ENCODE measurements at places on chromosomes 5 and 9.

GRCh38 chr5:120535900-120536299, 71.8 kb downstream of the PRR16 start:
- DNase-seq: no peak

GRCh38 chr5:172839669-172840431, 5.8 kb downstream of the ERGIC1 start:
- no peak for DNase-seq

GRCh38 chr9:81613002-81613812, 76.1 kb downstream of the TLE1 start:
- DNase-seq: no peak

GRCh38 chr5:179302499-179303185, 42.6 kb downstream of the ADAMTS2 start:
- DNase-seq: no peak

GRCh38 chr5:141585594-141585993, 33.2 kb downstream of the DIAPH1 start:
- DNase-seq: no peak

GRCh38 chr9:83066771-83067170, 3.8 kb upstream of the RASEF start:
- no peak for DNase-seq

DNA sequence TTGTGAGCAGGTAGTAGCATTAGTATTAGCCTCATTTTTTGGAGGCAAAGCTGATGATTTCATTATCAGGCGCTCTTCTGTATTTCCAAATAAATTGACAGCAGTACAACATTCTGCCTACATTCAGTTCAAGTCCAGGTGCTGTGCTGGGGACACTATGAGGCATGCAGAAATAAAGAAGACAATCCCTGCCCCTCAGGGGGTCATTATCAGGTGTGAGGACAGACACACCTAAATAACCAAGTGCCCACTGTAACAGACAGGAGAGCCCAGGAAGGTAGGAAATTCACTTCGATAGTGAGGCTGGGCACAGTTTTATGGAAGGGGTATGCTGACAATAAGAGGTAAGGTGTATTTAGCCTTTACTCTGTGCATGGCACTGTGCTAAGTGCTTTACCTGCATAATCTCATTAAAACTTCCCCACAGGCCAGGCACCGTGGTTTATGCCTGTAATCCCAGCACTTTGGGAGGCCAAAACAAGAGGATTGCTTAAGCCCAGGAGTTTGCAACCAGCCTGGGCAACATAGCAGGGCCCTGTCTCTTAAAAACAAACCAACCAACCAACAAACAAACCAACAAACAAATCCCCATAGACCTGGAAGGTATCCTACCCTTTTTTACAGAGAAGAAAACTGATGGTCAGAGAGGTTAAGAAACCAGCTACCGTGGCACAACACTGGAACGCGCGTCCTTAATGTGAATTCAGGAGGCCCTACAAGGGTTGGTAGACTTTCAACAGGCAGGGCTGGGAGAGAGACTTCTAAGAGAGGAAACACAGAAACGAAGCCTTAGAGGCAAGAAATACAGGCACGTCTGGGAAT, 17.5 kb upstream of the GPX3 start:
- no peak for DNase-seq

DNA sequence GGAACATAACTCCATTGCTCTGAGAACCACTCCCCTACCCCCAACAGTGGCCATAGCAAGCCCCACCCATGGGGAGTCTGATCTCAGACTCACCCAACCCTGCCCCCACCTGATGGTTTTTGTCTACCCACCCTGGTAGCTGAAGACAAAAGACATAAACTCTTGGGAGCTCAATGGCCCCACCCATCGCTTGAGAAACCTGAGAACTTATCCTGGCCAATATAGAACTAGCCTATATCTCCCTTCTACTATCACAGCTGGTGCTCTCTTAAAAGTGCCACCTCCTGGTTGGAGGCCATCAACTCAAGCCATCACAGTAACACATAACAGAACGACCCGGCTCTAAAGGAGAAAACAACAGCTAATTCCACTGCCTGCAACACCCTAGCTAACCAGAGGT, 47.9 kb upstream of the SNAPC3 start:
- DNase-seq: no peak

- DNase-seq: no peak
Observed at GRCh38 chr9:107685901-107686300, 196.3 kb upstream of the KLF4 start.

GRCh38 chr9:137491735-137492432, 32.8 kb upstream of the NSMF start:
- DNase-seq: no peak

- no peak for DNase-seq
Observed at GRCh38 chr9:33435821-33436277, 11.5 kb downstream of the AQP3 start.

GRCh38 chr5:139597134-139597533, 36.0 kb downstream of the UBE2D2 start:
- DNase-seq: no peak

- no peak for DNase-seq
Observed at GRCh38 chr9:120258096-120258495, 321.9 kb downstream of the CDK5RAP2 start.

GRCh38 chr9:123929177-123929869, 603 bp downstream of the DENND1A start:
- peak; percentile 1 for DNase-seq

DNA sequence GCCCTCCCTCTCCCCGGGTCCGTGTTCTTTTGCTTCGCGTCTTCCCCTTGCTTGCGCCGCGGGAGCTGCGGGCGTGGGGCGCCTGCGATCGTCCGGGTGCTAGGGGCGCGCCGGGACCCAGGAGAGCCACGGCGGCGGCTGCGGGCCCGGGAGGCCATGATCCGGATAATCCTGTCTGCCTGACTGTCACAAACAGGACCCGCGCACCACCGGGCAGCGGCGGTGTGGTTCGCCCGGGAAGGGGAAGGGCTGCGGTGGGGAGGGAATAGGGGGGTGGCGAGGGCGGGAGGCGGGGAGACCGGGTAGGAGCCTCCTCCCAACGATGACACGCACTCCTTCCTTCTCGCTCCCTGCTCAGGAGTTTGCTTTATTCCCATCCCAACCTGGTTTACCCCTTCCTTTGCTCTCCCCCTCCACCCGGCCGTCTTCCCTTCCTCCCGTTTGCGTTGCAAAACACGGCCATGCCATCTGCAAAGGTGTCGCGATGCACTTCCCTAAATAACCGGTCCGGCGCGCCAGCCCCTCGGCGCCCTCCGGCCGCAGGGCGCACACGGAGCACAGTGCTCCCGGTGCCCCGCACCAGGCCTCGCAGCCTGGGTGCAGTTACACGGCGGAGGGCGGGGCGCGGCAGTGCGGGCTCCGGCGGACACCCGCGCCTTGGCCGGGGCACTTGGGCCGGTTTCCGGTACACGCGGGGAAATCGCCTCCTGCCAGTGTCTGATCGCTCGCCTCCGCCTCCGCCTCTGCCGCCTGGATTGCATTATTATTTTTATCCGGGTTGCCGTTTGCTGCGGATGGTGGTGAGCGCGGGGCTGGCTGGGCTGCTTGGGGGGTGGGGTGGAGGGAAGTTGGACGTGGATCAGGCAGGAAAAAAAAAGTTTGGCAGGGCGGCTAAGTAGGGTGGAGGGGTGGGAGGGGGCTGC, 1.5 kb downstream of the SMARCA2 start:
- DNase-seq: peak; percentile 73

DNA sequence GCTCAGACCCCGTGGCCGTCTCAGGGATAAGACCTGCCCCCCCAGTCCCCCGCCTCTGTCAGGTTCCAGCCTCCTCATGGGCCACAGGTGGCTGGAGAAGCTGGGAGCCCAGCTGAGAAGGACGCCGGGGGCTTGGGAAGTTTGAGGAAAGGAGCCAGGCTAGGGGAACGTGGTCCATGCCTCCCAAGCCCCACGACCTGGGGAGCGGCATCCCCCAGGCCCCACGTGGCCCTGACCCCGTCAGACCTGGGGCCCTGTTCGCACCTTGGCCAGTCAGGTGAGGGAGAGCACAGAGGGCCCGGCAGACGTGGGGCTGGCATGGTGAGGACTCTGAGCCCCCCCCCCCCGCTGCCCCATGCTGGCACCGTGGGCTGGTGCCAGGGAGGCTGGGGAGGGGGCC, 3.7 kb downstream of the GPSM1 start:
- DNase-seq: no peak

DNA sequence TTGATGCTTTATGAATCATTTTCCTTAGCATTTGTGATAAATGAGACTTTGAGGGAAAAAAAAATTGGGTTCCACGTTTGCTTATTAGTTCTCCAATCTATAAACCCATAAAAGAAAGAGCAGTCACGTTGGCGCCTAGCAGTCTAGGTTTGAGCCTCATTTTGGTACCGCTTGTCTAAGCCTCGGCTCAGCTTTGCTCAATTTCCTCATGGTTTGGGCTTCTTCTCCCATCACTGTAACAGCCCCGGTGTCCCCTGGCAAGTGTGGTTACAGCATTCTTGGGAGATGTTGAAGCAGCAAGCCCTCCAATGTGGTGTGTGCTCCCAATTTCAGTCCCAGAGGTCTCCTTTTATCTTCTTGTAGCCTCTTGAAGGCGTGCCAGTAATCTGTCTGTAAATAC, 578.4 kb downstream of the CDK5RAP2 start:
- DNase-seq: no peak

DNA sequence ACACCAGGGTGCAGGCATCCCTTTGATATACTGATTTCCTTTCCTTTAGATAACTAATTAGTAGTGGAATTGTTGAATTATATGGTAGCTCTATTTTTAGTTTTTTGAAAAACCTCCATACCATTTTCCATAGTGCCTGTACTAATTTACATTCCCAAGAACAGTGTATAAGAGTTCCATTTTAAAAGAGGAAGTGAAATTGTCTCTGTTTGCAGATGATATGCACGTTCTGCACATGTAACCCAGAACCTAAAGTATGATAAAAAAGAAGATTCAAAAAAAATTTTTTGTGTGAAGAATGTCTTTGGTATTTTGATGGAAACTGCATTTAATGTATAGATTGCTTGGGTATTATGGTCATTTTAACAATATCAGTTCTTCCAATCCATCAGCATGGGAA, 424.0 kb upstream of the CCNH start:
- no peak for DNase-seq

- no peak for DNase-seq
Observed at GRCh38 chr5:138946241-138946623, 71.1 kb upstream of the LRRTM2 start.

DNA sequence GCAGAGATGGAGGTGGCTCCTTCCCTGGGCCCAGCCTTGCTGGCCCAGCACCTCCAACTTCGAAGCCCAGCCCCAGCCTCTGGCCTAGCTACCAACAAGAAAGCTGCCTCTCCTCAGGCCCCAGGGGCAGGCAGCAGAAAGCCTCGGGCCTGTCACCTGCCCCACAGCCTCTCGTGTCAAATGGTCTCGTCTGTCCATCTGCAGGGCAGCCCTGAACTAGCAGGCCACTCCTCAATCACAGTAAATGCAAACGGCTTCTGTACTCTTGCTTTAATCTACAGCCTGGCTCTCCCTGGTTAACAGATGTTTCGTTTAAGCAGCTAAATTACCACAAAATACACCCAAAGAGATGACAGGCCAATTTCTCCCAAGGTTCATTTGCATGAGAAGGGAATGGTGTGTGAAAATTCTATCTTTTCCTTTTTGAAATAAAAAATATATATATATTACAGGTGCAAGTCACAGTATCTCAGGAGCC, 21.5 kb downstream of the VAV2 start:
- DNase-seq: no peak

DNA sequence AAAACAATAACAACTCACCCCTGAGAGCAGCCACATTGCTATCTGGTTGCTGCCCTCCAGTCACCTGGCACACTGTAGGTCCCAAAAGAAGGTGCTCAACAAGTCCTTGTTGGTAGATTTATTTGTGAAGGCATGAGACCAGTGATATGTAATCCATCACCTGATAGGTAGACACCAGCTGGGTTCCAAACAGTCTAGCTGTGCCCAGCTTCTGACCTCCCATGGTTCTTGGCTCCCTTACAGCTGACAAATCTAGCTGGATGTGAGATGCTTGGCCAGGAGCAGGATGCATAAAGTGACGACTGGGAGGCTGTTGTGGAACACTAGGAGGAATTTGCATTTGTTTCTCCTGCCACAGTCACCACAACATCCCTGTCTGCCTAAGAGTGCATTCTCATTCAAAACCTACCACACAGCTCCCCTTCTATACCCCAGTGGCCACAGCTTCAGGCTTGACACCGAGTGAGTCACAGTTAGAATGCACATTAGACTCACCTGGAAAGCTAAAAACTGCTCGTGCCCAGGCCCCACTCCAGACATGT, 7.8 kb upstream of the VLDLR start:
- DNase-seq: no peak

- DNase-seq: no peak
Observed at GRCh38 chr5:20055301-20055700, 67.3 kb upstream of the CDH18 start.

DNA sequence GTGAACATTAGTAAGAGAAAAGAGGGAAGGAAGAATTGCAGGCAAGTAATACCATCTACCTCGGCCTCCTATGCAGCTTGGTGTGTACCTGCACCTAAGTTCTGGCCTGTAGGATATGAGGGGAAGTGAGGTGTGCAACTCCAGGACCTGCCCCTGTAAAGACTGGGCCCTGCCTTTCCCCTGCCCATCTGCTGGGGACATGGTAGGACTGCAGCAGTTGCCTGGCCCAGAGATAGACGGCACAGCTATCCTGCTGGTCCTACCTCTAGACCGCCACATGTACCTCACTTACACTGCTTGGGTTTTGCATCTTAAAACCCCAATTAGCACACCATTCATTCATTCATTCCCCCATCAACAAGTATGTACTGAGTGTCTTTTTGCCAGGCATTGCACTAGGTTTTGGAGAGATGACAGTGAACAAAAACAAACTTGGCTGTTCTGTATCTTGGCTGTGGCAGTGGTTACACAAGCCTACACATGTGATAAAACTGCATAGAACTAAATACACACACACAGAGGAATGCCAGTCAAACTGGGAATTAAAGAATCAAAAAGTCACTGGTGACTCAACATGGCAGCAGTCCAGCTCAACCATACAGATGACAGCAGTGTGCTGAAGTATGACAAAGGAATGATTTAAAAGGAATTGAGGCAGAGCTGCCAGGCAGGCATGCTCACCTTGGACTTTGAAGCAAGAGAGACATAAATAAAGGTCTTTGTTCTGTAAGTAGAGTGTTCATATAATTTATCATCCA, 23.3 kb upstream of the MGAT1 start:
- no peak for DNase-seq

- DNase-seq: no peak
Observed at GRCh38 chr5:107293541-107294210, 377.1 kb downstream of the EFNA5 start.

- DNase-seq: no peak
Observed at GRCh38 chr5:25009063-25009462, 364.3 kb upstream of the CDH10 start.

GRCh38 chr5:5156471-5157082, 16.4 kb downstream of the ADAMTS16 start:
- DNase-seq: no peak

DNA sequence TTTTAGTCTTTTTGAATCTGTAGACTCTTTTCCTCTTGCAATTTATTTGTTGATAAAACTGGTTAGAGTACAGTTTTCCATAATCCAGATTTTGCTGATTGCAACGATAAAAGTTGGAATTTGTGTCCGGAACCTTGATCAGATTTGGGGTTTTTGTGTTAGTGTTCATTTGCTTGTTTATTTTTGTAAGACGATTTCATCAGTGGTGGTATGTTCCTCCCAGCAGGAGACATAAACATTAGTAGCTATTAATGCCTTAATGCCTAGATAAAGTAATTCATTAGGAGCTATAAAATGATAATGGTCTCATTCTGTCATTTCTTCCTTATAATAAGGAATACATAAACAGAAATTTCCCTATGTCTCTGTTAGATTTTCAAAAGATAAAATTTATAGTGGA, 21.3 kb downstream of the RPS6 start:
- no peak for DNase-seq

All from CD4-positive, alpha-beta T cell (primary cell).